Activated CD8-positive, alpha-beta memory T cell treated with anti-CD3 and anti-CD28 coated beads for 24 hours (primary cell): ENCODE measurements at places on chromosomes 6 and 20.

GRCh38 chr6:20212392-20213111, at the start of gene MBOAT1:
MBOAT1 (minus strand) TSS chr6:20212469; CDS start chr6:20212234, 235 bp downstream.
- DNase-seq = peak; percentile 84

- DNase-seq = no peak
Measured at GRCh38 chr6:150741633-150742200, 123.8 kb upstream of the MTHFD1L start.

DNA sequence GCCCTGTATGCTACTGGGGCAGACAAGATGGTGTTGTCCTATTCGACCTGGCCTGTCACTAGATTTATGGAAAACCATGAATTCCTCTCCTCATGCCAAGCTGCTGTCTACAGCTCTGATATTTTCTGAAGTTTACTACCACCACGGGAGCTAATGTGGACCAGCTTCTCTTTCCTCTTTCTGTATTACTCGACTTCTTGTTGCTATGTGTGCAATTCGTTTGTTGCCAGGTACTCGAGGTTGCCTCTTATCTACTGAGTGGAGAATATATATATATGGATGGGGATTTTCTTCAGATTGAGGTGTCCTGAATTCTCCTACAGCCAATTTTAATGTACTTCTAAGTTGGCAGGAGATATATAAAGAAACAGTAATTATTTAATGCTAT, 34.7 kb downstream of the MAN1A1 start:
- no peak for DNase-seq

- no peak for DNase-seq
Measured at GRCh38 chr6:49202924-49203536, 260.0 kb downstream of the MMUT start.

DNA sequence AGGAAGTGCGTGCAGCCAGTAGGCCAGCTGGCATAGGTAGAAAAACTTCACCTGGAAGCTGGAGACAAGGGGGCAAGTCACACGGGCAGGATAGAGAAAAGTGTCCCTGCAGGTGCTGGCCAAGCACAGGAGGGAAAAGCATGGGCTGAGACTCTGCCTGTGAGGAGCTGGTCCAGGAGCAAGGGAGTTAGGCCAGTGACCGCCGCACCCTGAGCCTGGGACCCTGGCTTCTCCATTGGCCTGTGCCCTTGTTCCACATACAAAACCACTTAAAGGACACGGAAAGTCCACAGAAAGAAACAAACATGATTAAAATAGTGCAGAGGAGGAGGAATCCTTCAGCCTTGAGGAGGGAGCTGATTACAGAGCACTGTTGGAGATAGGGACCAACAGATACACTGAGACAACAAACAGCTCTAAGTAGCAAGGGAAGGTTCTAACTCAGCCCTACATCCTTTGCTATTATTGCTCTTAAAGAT, 68.6 kb downstream of the TRAM2 start:
- no peak for DNase-seq

DNA sequence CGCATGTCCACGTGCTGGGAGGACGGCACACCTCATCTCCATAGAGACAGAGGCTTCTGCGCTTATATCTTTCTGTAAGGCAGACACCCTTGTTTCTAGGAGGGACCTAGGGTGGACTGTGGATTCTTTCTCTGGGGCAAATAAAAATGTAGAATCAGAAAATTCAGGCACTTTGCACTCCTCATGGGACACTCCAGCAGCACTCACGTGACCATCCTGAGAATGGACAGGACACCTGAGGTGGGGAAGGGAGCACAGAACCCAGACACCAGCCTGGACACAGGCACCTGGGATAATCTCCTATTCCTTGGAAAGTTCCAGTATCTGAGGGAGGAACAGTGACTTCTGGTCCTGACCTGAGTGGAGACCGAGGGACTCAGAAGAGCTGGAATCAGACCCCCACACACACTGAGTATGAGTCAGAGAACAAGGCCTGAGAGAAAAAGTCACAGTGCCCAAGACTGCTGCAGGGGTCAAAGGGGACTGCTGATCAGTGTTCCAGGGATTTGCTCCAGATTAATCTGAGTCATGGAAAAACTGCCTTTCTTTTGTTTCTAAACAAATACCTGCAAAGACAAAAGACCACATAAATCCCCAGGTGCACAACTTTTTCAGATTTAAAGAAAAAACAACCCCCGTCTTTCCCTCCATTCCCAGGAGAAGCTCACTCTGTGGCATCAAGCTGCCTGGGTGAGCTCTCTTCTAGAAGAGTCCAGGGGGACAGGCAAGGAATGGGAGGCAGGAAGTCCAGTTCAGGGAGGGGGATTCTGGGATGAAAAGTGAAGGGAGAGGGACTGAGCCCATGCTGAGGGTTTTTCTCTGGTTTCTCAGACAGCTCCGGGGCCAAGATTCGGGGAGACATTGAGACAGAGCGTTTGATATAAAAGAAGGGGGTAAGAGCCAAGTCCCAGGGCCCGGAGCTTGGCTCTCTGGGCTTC, 35.6 kb upstream of the MICB start:
- DNase-seq = no peak

DNA sequence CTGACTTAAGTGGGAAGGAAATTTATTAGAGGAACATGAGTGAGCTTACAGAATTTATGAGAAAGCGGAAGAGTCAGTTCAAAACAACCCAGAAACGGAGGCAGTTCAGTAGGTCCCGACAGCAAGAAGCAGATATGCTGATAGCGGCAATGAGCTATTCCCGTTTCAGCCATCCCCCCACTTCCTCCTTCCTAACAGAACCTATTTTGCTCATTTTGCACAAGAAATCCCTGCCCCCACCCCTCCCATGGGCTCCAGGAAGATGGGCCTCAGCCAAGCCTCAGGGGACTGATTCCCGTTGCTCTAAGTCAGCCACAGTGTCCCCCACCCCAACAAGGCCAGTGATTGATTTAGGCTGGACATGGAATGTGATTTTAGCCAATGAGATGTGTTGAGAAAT, 157.5 kb downstream of the CEBPB start:
- no peak for DNase-seq

- DNase-seq = no peak
Measured at GRCh38 chr6:1679688-1680068, 70.0 kb downstream of the FOXC1 start.

DNA sequence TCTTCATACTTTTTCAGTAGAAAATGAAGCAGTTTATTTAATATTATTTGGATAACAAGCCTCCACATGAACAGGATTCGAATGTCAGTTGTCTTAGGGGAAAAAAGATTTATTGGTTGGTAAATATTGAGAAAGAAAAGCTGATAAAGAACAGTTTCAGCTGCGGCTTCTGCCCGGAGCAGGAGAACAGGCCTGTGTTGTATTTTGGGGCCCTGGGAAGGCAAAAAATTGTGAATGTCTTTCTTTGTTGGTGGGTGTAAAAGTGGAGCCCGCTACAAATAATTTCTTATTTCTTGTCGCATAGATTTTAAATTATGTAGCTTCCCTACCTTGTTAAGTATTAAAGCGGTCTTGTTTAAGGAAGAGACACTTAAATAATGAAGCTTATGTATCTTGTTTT, 90.5 kb upstream of the PAX1 start:
- no peak for DNase-seq

DNA sequence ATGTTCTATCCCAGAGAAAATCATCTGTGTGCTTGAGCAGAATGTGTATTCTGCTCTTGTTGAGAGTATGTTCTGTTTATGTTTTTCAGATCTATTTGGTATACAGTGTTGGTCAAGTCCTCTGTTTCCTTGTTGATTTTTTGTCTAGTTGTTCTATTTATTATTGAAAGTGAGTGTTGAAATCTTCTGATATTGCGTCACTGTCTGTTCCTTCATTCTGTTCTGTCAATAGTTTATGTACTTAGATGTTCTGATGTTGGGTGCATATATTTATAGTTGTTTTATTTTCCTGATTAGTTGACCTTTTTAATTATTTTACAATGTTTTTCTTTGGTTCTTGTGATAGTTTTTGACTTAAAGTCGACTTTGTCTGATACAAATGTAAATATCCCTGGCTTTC, 458.7 kb upstream of the HSF2 start:
- no peak for DNase-seq

- no peak for DNase-seq
Measured at GRCh38 chr6:54879188-54879985, 32.8 kb downstream of the FAM83B start.

DNA sequence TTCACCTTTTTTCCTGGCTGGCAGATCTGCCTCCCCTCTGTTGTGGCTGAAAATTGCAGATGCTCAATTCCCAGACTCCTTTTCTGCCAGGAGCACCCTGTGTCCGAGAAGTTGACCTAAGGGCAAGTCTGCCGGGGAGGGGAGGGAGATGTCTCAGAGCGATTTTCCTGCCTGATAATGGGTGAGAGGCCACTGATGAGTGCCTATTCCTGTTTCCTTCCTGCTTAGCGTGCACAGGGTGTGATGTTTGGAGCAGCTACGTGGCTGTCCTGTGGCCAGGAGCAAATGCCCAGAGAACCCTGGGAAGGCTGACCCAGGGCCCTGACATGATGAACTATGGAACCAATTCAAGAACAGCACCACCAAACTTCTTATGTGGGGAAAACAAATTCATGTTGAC, 22.5 kb downstream of the SOX4 start:
- no peak for DNase-seq

GRCh38 chr20:51327251-51327841, 215.2 kb downstream of the NFATC2 start:
- no peak for DNase-seq

- DNase-seq = no peak
Measured at GRCh38 chr20:36684747-36685146, 38.8 kb upstream of the SLA2 start.

DNA sequence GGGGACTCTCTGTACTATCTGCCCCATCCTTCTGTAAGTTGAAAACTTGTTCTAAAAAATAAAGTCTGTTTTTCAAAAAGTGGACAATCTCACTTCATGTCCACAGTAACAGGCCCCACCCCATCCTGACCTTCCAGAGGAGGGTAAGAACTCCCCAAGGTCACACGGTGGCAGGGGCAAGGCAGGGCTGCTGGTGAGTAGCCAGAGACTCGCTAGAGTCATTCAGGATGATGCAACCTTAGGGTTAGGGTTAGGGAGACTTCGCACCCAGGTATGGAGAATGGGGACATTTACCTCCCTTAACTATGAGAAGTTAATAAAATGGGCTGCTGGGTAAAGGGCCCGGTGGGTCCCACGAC, 15.4 kb downstream of the PEDS1 start:
- DNase-seq = no peak
